ENCODE measurements at places on chromosomes 6 and 20.

DNA sequence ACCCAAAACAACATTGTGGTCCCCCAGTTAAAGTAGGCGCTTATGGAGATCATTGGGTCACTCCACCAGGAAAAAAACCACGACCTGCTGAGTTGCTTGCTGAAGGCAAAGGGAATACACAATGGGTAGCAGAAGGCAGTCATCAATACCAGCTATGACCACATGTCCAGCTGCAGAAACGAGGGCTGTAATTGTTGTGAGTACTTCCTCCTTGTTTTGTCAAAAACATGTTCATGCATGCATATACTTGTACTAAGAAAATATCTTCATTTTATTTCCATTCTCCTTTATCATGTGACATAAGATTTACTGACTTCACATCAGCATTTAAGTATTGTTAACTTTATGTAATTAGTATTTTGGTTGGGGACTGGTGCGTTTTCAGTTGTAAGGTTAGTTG, 16.9 kb downstream of the SERINC1 start:
- no peak for DNase-seq

GRCh38 chr20:51399006-51399890, 143.3 kb downstream of the NFATC2 start:
- DNase-seq, result no peak

GRCh38 chr20:3929713-3930060, 40.5 kb downstream of the PANK2 start:
- no peak for DNase-seq

DNA sequence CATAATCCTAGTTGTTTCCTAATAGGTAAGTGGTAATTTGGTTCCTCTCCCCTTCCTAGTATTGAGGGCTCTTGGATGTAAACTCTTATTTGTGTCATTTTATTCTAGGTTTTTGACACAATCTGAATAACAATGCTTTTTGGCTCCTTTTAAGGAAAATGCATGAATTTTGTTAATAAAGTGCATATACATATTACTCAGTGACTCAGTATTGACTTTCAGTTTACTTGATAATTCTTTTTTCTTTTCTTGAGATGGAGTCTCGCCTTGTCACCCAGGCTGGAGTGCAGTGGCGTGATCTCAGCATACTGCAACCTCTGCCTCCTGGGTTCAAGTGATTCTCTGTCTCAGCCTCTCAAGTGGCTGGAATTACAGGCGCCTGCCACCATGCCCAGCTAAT, 19.1 kb downstream of the ITCH start:
- DNase-seq, result no peak

DNA sequence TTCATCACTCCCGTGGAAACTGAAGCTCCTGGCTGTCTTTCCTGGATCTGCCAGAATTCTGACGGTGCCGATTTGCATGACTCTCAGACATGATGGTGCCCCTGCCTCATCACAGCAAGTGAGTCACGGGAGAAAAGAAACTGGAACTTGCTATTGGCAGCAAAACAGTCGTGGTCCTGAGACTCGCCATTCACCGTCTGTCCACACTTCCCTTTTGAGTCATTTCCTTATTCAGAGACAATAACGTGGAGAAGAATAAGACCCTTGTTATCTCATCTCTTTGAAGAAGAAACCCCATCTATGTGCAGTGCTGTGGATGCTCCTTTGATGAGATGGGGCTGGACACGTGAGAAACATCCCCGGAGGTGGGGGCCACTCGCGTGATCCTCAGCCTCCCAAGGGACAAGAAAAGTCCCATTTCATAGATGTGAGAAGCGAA, 4.2 kb downstream of the GPR31 start:
- DNase-seq, result no peak

DNA sequence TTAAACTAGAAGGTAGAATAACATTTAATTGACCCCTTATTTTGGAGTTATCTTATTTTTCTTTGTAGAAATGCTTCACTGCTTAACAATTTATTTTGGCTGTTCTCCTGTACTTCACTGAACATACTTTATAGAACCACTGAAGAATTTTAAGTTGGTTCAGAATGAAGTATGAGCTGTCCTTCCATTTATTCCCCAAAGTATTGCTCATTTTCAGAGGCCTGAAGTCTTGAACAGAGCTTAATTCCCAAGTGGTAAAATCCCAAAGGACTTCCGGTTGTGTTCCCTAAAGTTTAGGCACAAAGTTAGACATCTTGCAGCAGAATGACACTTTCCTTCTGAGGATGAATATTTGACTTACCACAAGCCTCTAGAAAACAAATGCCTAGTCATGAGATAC, 233.3 kb downstream of the TINAG start:
- DNase-seq, result no peak

- DNase-seq, result no peak
Observed at GRCh38 chr6:7770111-7770510, 44.2 kb downstream of the BMP6 start.

- DNase-seq, result no peak
Observed at GRCh38 chr6:34334796-34335416, 57.6 kb downstream of the NUDT3 start.

DNA sequence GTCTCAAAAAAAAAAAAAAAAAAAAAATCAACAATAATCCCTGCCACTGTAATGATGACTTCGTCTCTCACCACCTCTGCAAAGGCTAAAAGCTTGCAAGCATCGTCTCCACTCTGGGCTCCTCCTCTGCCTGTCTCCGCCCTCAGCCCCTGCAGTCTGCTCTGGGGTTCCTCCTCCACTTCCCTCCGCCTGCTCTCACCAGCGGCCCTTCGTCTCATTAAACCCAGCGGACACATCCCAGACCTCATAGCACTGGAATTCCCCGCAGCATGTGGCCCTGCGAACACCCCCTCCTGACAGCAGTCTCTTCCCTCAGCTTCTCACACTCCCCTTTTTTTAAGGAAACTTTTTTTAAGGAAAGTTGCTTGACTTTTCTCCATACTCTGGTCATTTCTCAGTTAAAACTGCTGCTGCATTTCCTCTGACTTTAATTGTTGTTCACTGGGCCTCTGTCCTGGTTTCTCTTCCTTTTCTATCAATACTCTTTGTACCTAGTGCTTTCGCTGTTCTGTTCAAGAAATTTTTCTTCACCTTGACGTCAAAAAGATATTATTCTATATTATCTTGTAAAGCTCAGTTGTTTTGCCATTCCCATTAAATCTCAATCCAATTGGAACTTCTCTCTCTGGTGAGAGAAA, 70.9 kb upstream of the PLEKHG1 start:
- peak; percentile 58 for DNase-seq

DNA sequence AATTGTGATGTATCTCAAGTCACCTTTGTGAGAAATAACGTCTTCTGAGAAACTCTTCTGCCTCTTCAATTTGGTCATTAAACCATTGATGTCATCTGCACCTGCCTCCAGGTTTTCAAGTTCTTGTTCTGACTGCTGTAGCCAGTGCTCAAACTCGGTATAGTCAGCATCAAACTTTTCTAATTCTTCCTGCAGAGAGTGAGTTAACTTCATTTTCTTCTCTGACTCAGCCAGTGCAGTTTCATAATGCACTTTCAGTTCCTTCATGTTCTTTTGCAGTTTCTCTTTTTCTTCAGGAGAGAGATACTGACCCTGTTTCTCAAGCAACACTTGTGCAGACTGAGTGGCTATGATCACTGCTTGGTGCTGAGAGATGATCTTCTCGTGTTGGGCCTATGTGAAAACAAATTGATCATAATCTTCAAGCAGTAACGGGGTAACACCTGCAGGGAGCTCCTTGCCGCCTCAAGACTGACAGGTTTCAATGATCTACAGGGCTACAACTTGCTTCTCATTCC, 48.8 kb downstream of the DST start:
- no peak for DNase-seq

DNA sequence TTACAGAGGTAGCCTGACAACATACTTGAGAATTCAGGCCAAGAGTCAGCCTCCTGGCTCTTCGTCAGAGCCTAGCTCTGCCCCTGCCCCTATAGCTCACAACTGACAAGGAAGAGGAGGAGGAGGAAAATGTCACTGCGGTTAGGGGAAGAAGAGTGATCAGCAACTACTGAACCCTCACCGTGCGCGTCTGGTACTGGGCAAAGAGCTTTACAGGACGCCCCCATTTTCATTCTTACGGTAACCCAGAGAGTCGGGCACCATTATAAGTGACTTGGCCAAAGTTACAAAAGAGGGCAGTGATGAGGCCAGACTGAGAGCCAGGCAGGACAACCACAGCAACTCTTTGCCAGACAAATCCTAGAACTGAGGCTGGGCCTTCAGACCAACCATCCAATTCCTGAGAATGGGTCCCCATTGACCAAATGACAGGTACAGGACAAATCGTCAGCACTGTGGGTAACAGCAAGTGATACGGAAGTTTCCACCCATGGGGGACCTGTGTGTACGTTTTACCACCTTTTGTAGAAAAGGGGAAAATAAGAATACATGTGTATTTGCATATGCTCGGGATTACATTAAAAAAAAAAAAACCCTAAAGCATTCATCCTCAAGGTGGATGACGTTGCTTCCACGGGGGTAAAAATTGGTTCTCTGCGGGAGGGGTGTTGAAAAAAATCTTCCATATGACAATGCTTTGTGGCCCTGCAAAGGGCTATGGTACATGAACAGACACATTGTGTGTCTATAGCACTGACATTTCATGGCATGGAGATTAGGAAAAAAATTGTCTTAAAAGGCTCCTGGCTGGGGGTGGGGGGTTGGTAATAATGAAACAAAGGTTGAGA, 118.0 kb downstream of the NFATC2 start:
- no peak for DNase-seq

- DNase-seq, result no peak
Observed at GRCh38 chr6:15509335-15509933, 153.4 kb downstream of the DTNBP1 start.

GRCh38 chr6:24284006-24284405, 73.9 kb downstream of the DCDC2 start:
- DNase-seq, result no peak

DNA sequence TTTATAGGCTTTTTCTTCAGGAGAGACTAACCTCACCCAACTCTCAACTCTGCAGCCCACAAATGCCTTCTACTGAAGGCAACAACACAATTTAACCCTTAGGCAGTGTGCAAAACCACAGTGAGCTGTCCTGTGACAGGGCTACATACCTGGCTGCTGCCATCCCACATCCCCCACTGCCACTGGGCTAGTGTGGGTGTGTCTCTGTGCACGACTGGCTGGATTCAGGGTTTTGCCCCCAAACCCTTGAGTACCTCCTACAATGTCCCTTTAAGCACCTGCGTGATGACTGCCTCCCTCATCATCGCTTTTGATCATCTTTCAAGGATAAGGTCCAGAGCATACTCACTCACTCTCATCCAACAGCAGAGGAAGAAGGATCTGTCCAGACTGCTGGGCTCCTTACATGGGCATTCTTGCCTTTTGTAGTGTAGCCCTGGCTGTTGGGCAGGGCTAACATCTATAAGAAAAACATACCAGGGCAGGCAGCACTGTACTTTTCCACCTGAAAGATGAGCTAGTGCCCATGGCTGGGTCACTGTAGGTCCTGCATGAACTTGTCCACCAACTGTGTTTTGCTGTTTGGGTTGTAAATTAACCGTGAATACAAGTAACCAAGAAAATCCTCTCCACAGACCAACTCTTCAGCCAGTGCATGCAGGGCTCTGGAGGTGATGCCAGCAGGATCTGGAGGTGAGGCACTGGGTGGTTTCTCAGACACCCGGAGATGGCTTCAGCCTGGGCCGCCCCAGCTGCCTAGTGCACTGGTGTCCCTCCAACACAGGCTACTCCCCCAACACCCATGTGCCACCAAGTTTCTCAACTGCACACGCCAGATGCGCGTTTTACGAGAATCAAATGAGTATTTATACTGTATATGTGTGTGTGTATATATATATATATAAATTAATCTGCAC, 45.2 kb downstream of the PLCG1 start:
- no peak for DNase-seq
